ENCODE measurements at places on chromosomes 1 and 21.

- DNase-seq: peak; percentile 93
These were observed 15.7 kb upstream of the PDXK start for GRCh38 chr21:43703035-43703880.

- DNase-seq: no peak
These were observed 106.0 kb downstream of the ESRRG start for GRCh38 chr1:216617081-216617875.

DNA sequence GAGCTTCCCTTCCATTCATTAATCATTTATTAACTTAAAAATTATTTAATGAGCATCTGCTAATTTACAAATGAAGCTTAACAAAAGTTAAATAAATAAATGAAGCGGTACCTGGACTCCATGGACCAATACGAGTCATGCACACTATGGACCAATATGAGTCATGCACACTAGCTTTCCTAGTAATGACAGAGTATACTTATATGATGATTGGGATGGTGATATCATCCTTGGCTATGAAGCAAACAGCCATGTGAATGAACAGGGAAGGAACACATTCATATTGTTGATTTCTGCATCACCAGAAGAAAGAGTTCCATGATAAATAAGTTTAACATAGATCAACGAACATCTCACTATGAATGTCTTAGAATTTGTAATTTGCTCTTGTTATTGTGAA, 109.9 kb downstream of the SPAG17 start:
- no peak for DNase-seq

DNA sequence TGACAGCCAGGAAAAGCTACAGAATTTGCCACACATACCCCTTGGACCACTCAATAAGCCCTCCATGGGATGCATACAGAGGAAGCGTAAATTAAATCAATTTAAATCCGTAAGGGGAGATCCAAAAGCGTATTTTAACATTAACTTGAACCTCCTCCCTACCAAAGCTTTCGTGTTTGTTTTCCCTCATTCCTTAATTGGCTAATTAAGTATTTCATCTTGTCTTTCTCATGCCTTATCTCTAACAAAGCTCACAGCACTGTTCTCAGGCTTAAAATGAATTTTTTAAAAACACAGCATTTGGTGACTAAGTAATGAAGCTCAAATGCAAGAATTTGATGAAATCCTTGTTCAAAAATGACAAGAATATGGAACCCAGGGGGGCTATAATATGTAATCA, 3.1 kb downstream of the PTPN14 start:
- DNase-seq: no peak

- peak; percentile 93 for DNase-seq
These were observed 15.7 kb upstream of the GLIS1 start for GRCh38 chr1:53754484-53755312.

DNA sequence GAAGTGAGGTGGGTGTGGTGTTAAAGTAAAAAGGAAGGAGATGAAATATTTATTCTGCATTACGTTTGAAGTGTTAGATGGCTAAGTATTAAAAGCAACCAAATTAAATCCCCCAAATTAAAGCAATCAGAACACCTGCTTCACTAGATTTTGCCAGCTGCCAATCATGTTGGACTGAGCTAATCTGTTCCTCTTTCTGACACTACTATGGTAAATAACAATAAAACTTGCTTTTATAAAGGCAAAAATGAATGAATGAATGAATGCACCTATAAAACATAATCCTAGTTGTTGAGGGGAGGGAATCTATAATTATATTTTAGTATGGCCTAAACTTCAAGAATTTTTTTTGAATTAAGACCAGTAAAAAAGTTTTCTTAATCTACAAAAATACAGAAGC, 51.0 kb downstream of the RAB3GAP2 start:
- no peak for DNase-seq

- no peak for DNase-seq
These were observed 6.7 kb upstream of the EVI5 start for GRCh38 chr1:92791487-92792066.

DNA sequence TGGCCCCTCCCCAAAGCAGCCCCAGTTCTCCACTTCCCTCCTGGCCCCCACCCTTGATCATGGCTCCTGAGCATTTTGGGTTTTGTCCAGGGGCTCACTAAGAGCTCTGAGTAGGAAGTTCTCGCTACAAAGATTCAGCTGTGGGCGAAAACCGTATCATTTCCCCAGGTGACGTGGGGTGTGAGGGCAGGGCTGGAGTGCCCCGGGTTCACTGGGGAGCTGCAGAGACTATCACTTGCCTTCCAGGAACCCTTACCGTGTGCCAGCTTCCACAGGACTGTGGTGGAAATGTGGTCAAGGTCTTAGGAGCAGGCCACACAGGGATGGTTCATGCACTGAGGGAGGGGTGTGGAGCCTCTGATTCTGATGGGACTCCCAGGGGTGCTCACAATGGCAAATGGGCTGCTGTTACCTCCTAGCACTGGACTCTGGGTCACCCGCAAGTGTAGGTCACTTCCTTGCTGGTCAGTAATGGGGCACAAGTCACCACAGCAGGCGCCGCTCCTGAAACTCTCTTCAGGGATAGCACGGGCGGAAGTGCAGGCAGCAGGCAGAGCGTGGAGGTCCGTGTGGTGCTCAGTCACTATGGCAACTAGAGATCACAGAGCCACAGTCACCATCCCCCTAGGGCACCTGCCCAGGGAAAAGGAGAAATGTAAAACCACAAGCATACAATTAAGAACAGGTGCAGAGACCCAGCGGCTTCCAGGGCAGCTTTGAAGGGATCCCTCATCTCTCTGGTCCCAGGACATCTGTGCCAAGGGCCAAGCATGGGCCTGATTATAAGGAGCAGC, 35.4 kb downstream of the RSPH1 start:
- no peak for DNase-seq

GRCh38 chr1:48039088-48040054, 42.2 kb upstream of the TRABD2B start:
- DNase-seq: peak; percentile 19

DNA sequence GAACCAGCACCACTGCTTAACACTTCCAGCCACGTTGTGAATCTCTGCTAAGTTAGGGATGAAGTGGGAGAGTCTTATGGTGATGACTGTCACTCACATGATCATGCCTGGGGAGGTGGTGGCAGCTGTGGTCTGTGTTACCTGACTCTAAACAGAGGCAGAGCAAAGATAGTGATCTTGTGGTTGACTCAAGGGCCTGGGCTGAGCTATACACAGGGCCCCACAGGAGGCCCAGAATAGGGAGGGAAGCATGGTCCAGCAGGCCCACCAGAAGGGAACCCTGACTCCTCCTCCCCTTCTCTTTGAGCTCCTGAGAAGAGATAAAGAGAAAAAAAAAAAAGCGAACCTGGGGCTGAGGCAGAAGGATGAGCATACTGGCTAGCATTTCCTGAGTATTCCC, 55.0 kb downstream of the PLXNA2 start:
- DNase-seq: no peak

DNA sequence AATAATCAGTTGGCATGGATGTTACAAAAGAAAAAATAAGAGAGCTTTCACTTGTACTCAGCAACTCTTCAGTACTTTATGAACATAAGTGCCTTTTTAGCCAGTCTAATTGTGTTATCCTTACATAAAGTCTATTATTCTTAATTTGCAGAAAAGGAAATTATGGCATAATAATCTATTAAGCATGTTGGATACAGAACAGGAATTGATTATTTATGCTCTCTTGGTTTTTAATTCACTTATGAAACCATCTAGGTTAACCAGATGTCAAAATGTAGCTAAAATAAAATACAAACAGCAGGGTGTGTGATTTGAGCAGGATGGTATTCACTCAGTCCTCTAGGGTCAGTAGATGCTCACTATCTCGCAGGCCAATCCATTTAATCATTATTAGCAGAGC, 79.7 kb downstream of the PLPPR5 start:
- no peak for DNase-seq

GRCh38 chr1:63575340-63575826, 17.8 kb upstream of the PGM1 start:
- DNase-seq: peak; percentile 70

- DNase-seq: no peak
These were observed 1.3 kb upstream of the RD3 start for GRCh38 chr1:211493133-211493871.

GRCh38 chr21:38841472-38841871, 35.7 kb downstream of the ETS2 start:
- DNase-seq: no peak

DNA sequence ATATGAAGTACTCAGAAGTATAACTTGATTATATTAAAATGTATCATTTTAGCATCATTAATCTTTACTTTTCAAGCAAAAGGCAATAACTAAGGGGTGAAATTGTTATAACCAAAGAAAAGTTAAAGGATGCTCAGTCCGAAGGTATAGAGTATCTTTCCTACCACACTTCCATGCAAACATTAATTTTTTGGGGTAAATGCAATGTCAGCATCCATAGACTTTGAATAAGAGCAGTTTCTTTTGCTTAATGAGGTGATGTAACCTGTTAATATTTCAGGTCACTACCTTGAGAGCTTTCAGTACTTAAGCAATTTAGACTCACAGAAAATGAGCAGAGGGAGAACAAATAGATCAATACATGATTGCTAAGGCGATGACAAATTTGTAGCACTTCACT, 1093.5 kb downstream of the PLA2G4A start:
- DNase-seq: no peak

DNA sequence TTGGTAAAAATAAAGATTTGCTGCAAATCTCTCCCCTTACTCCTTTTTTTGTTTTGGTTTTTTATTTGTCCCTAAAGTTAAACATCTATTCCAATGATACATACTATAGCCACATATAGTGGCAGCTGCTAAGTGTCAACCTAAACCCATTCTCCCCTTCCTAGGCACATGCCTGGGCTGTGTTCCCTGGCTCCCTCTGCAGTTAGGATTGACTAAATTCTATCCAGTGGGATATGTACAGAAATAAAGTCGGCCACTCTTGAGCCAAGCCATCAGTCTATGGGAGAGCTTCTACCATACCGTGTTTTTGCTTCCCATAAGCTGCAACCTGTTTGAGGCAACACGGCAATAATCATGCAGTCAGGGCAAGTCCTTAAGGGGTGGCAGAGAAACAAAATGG, 23.6 kb downstream of the MCOLN3 start:
- no peak for DNase-seq

- peak; percentile 64 for DNase-seq
These were observed 798 bp downstream of the ZBED6 start for GRCh38 chr1:203796236-203796605.

DNA sequence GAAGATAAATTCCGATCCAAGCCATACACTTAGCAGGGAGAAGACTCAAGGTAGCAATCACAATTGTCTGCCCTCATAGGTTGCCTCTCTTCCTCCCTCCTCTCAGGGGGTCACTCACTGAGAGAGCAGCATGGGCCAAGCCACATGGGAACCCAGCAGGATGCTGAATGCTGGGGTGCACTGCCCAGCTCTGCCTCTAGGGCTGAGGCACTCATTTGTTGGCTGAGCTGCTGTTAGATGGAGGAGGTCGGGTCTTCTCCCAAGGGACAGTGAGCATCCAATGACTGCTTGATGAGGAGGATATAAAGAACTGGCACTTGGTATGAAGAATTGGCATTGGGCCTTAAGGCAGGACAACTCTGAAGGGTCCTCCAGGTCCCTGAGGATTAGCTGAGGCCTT, 418.8 kb downstream of the SIPA1L2 start:
- no peak for DNase-seq

DNA sequence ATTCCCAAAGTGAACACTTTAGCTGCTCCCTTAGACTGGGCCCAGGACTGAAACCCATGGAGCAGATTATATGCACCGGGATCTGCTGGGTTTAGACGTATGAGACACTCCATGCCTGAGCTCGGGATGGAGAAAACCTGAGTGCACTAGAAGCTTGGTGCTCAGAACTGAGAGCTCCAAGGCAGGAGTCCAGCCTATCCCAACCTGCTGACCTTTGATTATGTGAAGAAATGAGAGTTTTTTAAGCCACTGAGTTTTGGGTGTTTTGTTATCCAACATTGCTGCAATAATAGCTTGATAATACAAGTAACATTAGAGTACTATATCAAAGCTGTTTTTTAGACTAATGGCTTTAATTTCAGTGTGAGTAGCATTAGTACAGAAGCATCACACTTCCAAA, 131.5 kb upstream of the KCNK1 start:
- DNase-seq: no peak

DNA sequence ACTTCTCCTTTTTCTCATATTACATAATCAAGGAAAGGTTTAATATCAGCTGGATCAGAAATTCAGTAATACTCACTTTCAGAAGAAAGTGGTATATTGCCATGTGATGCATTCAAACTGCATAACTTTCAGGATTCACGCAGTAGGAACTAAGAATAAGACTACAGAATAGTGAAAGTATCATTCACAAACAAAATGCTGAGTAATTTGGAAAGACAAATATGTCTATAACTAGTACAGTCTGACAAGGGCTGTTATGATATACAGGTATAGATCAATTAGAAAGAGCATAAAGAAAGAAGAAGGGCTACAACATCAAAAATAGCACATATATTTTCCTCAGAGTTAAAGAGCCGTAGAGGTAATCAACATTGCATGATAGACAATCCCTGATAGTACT, 871.5 kb upstream of the TMPRSS15 start:
- DNase-seq: no peak

All from adipocyte (in vitro differentiated cells).